ENCODE measurements at places on chromosomes 4 and X.
A peak's percentile ranks its signal among the peaks of the same experiment; 100 is the strongest.

GRCh38 chr4:114361249-114361648 is 237.4 kb upstream of the UGT8 start:
- DNase-seq = no peak

DNA sequence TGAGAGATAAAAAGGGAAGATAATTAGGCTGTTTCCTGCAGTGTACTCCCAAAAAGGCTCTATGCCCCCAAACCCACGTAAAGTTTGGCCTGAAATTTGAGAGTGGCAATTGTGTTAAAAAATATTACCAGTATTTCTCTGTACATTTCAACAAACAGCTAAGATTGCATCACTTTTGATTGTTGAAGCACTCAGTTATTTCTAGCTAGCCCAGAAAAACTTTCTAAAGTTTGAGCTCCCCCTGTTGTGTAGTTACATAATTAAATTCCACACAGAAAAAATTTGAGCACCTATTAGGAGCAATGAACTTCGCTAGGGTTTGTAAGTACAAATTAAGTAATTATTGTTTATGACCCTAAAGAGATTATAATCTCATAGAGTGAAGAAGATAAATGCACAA is 109.4 kb downstream of the DLG3 start:
- no peak for DNase-seq

DNA sequence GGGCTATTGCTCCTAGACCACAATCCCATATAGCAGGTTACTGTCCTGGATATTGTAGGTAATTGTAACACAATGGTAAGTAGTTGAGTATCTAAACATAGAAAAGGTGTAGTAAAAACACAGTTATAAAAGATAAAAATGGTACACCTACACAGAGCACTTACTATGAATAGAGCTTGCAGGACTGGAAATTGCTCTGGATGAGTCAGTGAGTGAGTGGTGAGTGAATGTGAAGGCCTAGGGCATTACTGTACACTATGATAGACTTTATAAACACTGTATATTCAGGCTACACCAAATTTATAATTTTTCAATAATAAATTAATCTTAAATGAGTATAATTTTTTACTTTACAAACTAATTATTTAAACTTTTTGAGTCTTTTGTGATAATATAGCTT is 425.7 kb downstream of the PABPC4L start:
- no peak for DNase-seq

GRCh38 chrX:20063716-20064351 is 52.9 kb downstream of the MAP7D2 start:
- DNase-seq = no peak

DNA sequence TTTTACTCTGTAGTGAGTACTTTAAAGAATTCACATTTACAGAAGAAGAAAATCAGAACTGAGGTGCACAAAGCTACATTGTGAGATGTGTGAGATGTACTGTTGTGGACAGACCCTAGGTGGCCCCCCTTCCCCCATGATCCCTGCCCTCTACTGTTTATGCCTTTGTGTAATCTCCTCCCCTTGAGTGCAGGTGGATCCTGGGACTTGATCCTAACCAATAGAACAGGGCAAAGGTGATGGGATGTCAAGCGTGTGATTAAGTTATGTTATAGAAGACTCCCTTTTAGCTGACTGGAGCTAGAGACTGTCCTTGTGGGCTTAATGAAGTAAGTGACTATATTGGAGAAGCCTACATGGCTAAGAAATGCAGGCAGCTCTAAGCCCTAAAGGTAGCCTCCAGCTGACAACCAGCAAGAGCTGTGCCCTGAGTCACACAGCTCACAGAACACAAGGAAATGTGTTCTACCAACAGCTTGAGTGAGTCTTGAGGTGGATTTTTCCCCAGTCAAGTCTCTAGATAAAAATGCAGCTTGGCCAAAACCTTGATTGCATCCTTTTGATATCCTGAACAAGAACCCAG is 225.2 kb upstream of the LEF1 start:
- DNase-seq = no peak

DNA sequence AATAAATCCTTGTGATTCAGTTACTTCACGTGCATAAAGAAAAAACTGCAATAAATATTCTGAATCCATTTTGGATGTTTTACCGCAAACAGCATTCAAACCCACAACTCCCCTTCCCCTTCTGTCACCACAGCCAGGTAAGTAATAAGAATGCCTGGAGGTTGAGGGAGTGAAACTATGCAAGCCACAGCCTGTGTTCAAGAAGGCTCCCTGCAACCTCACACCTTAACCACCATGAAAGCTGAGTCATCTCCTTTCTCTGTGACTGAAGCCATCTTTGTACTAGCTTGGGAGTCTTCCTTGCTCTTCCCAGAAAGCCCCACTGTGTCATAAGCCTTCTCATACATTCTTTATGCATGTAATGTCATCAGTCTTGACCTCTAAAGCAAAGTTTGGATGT is 297.0 kb upstream of the PUDP start:
- DNase-seq = no peak

DNA sequence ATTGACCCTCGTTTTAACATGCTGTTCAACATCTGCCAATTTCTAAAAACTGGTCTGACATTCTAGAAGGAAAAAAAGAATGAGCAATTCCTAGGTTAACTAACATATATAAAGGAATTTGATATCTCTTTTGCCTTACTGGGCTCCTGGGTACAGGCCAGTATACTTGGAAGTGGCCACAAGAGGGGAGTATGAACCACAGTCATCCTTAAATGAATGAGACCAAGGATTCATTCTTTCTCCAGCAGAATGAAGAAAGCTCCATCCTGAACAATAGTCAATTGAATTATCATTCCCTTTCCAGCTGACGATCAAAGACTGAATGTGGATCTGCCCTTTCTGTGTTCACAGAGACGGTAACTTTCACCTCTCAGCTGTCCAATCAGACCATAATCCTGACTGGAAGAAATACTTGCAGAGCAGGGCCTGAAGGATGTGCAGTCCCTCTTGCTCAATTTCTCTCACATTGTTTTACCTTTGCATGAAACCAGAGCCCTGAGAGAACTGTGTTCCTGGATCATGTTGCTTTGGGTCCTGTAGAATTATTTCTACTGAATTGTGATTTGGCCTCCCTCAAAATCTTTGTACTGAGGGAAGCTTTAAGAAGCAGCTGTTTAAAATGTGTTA is 14.8 kb upstream of the SPARCL1 start:
- DNase-seq = peak; percentile 8

DNA sequence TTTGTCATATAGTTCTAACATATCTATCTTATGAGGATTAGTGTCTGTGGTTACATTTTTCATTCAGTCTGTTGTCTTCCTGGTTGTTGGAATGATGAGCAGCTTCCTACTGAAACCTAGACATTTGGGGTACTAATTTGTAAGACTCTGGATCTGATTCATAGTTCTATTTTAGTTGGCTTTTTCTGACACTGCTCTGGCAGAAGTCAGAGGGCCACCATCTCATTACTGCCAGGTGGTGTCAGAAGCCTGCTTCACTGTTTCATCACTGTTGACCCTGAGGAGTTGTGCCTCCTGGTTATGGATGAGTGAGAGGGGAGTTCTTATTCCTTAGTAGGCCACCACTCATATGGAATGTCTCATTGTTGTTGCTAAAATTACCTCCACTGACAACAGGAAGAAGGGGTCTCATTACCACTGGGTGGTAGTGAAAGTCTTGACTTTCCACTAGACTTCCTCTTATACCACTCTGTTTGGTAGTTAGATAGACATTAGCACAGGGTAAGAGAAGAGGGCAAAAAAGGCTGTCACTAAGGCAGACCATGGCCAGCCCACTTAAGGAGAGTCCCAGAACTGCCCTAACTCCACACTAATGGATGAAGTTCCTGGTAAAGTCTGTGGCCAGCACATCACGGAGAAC is 395.2 kb downstream of the SPOCK3 start:
- DNase-seq = no peak

GRCh38 chrX:37378404-37378803 is 29.2 kb downstream of the PRRG1 start:
- no peak for DNase-seq

- DNase-seq = no peak
Measured at GRCh38 chrX:153993079-153993478, 20.5 kb downstream of the TMEM187 start.

DNA sequence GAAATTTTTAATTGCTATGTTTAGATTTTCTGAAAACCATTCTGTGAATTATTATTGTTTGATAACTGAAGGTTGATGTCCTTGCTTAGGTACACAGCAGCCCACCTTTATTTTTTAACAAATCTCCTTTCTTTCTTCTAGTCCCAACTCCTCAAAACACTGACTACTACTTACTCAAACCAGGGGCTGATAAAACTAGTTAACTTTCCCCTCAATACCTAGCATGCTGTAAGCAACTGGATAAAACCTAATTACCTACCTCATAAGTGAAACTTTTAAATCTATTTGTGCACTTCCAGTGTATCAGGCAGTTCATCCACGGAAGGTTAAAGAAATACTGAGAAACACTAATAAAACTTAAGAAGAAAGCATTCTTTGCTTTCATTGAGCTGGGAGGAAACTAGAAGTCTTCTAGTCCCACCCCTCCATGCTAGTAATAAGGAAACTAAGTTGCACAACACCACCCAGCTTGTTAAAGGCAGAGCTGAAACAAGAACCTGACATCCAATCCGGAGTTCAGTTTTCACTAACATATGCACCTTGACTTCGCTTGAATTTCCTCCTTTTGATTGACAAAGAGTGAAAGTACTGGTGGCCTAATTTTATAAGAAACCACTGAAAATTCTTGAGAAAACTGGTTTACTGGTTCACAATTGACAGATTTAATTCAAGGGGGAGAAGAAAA is 180.2 kb upstream of the TET2 start:
- DNase-seq = peak; percentile 95

- no peak for DNase-seq
Measured at GRCh38 chr4:81166458-81167160, 48.4 kb downstream of the PRKG2 start.

DNA sequence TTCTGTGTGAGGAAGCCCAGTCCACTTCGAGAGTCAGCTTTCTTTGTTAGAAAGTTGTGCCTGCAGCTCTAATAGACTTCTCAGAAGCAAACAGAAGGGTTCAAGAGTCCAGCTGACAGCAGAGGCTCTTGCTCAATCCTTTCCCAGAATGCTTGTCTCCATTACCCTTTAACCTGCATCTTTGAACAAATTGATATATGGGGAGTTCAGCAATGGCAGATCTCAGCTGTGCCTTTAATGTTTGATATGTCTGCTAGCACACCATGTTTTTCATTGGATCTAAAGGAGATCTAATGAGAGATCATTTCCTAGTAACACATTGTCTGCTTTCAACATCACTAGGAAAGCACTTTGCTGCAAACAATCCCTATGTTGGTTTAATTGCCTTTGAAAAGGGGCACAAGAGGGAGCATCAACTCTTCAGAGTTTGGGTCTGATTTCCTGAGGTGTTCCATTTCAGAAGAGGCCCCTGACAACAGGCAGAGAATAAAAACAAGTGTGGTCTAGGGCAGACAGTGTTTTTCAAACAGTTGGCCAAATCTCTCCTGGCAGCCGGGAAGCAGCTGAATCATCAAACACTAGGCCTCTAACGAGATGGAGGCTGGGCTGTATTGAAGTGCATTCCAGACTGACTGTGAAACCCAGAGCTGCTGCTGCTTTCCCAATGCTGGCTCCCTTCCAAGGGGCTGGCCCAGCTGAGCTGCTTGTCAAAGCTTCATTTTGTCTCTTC is 55.5 kb downstream of the LUZP4 start:
- no peak for DNase-seq

DNA sequence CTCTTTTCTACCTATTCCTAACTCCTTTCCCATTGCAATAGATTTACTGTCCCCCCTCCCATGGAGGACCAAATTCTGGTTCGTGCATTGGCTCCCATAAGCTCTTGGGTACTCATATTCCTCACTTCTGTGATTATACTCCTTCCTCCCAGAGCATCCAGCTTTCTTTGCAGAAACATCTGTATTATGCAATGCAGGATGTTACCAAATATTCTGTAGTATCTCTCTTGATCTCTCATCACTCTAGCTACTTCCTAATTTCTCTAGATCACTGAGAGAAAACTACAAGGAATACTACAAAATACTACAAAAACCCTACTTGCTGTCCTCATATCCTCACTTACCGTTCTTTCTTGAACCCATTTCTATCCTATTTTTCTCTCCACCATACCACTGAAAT is 395.9 kb upstream of the HS3ST1 start:
- DNase-seq = peak; percentile 17

DNA sequence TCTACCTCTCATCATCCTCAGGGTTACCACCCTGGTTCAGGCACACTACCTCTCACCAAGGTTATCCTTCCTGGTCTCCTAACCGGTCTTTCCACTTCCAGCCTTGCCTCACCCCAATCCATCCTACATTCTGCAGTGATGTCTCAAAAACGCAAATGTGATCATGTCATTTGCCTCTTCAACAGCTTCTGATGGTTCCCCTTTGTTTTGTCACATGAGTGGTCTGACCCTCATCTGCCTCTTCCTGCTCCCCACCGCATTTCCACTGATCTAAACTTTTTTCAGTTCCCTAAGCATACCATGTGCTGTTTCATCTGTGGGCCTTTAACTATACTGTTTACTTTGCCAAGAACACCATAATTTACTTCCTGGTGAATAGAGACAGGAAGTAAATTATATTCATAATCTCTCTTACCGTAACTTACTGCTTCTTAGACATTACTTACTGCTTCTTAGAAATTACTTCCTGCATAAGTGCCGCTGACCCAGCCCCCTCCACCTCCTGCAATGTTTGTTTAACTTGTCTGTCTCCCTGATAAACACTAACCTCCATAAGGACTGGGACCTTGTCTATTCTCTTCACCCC is 27.1 kb upstream of the NSUN7 start:
- DNase-seq = no peak

- DNase-seq = no peak
Measured at GRCh38 chr4:87425711-87426110, 3.3 kb downstream of the NUDT9 start.

GRCh38 chrX:121876305-121876704 is 828.9 kb downstream of the GLUD2 start:
- no peak for DNase-seq

DNA sequence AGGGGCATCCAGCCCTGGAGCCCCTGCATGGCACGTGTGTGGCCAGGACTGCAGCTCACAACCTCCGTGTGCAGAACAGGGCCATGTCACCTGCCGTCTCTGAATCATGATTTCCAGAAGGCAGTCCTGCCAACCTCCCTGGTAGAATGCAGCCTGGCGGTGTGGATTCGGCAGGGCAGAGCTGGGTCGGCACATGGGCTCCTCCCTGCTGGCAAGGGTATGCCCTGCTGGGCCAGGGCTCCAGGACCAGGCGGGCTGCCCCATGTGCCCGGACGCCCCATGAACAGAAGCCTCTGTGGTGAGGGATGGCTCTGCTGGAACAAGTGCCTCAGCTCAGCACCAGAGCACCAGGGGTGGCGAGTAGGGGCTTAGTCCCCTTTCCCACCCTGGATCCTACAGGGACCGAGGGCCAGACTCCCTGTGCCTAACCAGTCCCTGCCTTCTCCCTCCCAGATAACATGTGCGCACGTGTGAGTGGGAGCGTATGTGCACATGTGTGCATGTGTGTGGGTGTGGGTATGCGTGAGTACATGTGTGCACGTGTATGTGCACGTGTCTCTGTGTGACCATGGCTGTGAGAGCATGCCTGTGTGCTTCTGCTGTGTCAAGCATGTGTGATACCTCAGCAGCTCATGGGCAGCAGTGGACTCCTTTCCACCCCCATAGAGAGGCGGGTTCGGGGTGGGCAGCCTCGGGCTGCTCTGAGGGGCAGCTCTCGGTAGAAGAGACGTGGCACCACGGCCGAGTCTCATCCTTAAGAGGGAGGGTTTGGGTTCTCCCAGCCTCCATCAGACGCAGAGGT is 10.3 kb upstream of the MXD4 start:
- no peak for DNase-seq

- DNase-seq = no peak
Measured at GRCh38 chr4:74038086-74038424, 434 bp downstream of the CXCL3 start.

GRCh38 chrX:4936315-4936714 is 1222.9 kb upstream of the PRKX start:
- DNase-seq = no peak

- no peak for DNase-seq
Measured at GRCh38 chr4:146051728-146052391, 113.2 kb upstream of the ZNF827 start.
